ENCODE measurements at places on chromosomes 6 and 20. TPM values are rescaled to one million over a fixed set of nuclear protein-coding genes. Genes with fewer than 3 reads are reported as not detected.

FGD2 gene
- total RNA-seq, result not detected

PRR18 gene
- not detected for total RNA-seq

TMEM74B gene
- 0.06 TPM for total RNA-seq

ALDH8A1 gene
- total RNA-seq, result not detected

ADAM33 gene
- not detected for total RNA-seq

EYA4 gene
- total RNA-seq, result 16.3 TPM

TSBP1 gene
- total RNA-seq, result not detected

OR2B6 gene
- not detected for total RNA-seq

PDE10A gene
- total RNA-seq, result 6.8 TPM

RSPO3 gene
- not detected for total RNA-seq

WFDC12 gene
- not detected for total RNA-seq

PKIB gene
- total RNA-seq, result 23.7 TPM

C6orf141 gene
- total RNA-seq, result 13.2 TPM

LPA gene
- total RNA-seq, result not detected

FERMT1 gene
- total RNA-seq, result 5.7 TPM

CNKSR3 gene
- 14.9 TPM for total RNA-seq

TMEM30A gene
- total RNA-seq, result 101 TPM

RWDD2A gene
- 2.6 TPM for total RNA-seq

RAB44 gene
- total RNA-seq, result under 0.01 TPM

BMP2 gene
- 2.5 TPM for total RNA-seq

IL17A gene
- not detected for total RNA-seq

SNHG17 gene
- total RNA-seq, result 24.2 TPM

Data from Daoy (cell line).